ENCODE measurements at places on chromosomes 1 and 21. TPM values are rescaled to one million over a fixed set of nuclear protein-coding genes. Genes with fewer than 3 reads are reported as not detected.

- no peak for DNase-seq
Measured at GRCh38 chr1:167833904-167834303, 80.0 kb downstream of the ADCY10 start.

DNA sequence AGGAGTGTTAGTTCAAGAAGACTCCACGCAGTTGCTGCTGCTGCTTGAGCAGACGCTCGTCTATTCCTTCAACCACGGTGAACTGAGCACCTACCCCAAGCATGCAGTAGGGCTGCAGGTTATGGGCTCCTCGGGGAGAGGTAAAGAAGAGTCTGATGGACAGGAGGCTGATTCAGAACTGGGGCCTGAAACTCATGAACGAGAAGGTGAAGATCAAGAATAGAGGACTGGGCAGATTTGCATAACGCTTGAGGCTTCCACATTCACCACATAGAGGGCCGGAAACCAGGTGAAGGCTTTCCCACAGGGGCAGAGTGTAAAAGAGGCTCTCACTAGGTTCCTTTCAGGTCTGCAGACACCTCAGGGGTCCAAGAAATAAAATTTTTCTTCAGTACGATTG, 9.1 kb downstream of the ABCA4 start:
- no peak for DNase-seq

GRCh38 chr1:117589544-117589943, 16.3 kb upstream of the TENT5C start:
- no peak for DNase-seq

GRCh38 chr1:70247768-70248167, 26.6 kb downstream of the SRSF11 start:
- no peak for DNase-seq

- DNase-seq: no peak
Measured at GRCh38 chr1:201841265-201841912, 12.4 kb downstream of the IPO9 start.

- no peak for DNase-seq
Measured at GRCh38 chr1:31043631-31044030, 21.9 kb downstream of the PUM1 start.

DNA sequence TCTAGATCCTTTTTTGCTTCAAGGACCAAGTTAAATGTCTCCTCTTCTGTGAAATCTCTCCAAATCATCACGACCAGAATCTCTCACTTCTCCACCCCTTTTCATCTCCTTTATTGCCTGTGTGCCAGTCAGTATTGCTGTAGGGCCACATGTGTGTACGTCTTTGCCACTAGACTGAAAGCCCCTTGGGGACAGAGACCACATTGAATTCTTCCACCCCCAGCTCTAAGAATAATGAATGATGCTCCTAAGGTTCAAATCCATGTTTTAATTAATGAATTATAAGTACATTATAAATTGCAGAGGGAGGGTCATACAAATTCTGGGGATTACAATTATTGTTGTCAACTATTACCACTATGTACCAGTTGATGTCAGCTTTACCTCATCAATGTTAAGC, 343.8 kb downstream of the USP25 start:
- DNase-seq: no peak

The TMCC2 gene
- 2.8 TPM for total RNA-seq

The DPYD gene
- total RNA-seq: 54.7 TPM

The CHODL gene
- 0.07 TPM for total RNA-seq

The ISG15 gene
- total RNA-seq: 96.4 TPM

The KDM5B gene
- total RNA-seq: 57.1 TPM

The LAMC2 gene
- 13.0 TPM for total RNA-seq

The ZNF593OS gene
- not detected for total RNA-seq

All from pulmonary artery endothelial cell (primary cell).